Kasumi-1 (cell line): ENCODE measurements at places on chromosomes 2 and 18.

DNA sequence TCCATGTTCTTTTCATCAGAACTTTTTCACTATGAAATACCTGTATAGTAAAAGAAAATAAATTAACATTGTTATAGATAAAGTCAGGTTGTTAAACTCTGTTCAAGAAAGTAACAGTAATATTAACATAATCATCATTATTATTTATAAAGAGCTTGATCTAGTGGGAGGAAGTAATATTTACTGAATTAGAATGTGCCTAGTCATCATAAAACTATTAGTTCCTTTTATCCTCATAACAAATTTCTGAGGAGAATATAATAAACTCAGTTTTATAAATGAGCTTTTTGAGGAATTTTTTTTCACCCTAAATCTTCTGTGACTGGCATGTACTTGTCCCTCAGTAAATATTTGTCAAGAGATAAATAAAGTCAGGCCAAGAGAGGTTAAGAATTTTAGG lies 78.4 kb downstream of the PLA2R1 start:
- DNase-seq: no peak

- peak; percentile 22 for DNase-seq
Measured at GRCh38 chr2:45637440-45637839, 14.0 kb upstream of the PRKCE start.

DNA sequence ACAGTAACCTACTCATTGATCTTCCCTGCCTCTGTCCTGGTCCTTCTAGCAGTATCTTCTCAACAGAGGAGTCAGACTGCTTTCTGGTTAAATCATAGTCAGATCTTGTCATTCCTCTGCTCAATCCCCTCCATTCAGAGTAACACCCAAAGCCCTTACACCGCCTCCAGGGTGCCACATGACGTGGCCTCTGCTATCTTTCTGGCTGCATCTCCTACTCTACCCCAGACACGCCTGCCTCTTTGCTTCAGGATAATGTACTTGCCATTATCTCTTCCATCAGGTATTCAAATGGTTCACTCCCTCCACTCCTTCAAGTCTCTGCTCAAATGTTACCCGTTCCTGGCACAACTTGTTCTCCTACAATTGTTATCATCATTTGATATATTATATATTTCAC lies 36.3 kb upstream of the ACVR2A start:
- no peak for DNase-seq

DNA sequence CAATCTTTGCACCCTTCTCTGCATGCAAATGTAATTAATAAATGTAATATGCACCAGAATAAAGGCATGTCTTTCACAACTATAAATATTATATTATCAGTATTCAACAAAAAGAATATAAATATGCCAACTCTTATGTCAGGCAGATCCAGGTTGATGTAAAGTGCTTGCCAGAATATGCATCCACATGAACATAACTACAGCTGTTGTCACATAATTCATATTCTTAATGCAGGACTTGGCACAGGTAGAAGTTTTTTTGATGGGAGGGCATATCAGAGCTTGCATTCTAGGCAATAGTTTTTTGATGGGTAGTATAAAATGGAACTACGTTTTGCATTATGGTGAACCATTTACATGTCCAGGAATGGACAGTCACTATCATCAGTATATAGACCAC lies 544.3 kb downstream of the ZNF804A start:
- no peak for DNase-seq

GRCh38 chr2:50355891-50356290 lies 676.0 kb downstream of the NRXN1 start:
- no peak for DNase-seq

DNA sequence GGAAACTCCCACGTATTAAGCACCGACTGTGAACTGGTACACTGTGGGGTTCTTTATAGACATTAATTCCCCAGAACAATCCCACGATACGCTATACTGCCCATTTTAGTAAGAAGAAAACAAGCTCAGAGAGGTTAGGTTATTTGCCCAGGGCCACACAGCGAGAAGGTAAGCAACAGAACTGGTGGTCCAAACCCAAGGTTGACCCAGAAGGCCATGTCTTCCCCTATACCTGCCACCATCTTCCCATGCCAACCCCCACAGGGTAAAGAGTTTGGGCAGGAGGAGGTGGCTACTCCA lies 69.9 kb downstream of the MARCO start:
- no peak for DNase-seq
